ENCODE measurements at places on chromosomes 13 and 19. TPM values are rescaled to one million over a fixed set of nuclear protein-coding genes. Genes with fewer than 3 reads are reported as not detected.

- H3K36me3 ChIP-seq, result no peaks in the 10 kb centered on the region
- H3K4me3 ChIP-seq, result no peak overlapping the region
- no peaks in the 10 kb centered on the region for H3K27me3 ChIP-seq
- no peak for DNase-seq
- H3K4me1 ChIP-seq, result no peaks in the 10 kb centered on the region
Observed at GRCh38 chr13:73417012-73417615, 358.3 kb downstream of the KLF5 start.

The TMEM221 gene
- polyA plus RNA-seq, result not detected

DNA sequence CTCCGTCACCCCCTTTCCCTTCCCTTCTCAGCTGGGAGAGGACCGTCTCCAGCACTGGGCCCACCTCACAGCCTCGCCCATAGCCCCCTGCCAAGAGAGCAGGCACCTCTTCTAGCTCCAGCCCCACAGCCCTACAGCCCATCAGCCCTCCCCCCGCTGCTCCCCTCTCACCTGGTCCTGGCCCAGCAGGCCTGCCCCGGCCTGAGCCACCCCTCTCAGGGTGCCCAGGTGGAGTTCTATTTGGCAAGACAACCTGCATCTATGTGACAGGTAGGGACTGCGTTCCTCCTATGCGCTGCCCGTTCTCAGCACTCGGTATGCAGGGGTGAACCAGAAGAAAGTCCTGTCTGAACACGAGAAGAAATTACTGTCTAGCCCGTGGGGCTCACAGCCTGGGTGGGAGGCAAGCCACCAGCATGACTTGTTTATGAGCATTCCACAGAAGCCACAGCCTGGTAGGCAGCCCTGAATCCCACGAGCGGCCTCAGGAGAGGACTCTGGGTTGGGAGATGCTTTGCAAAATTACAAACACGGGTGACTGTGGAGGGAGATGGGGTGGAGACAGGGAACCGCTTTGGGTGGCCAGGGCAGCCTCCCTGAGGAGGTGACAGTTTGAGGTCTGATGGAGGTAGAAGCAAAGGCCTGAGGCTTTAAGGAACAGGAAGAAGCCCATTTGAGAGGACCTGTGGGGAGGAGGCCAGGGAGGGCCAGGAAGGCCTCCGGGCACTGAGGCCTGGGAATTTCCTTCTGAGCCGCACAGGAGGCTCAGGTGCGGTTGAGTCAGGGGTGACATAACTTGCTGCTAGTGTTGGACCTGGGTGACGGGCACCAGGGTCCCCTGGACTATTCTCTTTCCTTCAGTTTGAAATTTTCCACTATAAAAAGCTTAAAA is 1.2 kb upstream of the PLEKHF1 start:
- peaks cover 35% of the 10 kb centered on the region for H3K4me1 ChIP-seq
- peak overlapping the region; percentile 77 for H3K4me3 ChIP-seq
- peaks cover 12% of the 10 kb centered on the region for H3K36me3 ChIP-seq
- peaks cover 4% of the 10 kb centered on the region for H3K27me3 ChIP-seq
- no peak for DNase-seq

DNA sequence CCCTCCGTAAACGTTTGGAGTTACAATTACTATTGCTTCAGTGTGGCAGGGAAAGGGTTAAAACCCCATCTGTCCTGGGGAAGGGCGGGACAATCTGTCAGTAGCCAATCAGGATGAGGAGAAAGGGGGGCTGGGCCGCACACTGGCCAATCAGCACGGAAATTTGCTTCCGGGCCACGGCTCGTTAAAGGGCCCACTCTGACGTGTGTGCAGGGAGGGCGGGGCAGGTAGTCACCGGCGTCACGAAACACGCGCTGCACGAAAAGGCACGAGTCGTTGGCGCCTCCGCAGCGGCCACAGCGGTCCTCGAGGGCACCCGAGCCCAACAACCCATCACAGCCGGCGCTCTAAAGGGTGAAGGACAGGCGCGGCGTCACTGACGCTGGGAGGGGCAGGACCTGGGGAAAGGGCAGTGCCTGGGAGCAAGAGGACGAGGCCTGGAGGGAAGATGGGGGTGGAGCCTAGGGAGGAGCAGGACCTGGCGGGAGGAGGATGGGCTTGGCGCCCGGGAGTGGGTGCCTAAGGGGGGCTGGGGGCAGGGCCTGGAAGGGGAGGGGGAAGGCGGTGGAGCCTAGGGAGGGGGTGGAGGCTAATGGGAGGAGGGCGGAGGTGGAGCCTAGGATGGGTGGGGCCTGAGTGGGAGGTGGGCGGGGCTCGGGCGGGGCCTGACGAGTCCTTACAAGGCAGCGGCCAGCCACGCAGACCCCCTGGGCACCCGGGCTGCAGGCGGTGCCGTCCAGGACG is 4.9 kb downstream of the ADAMTSL5 start:
- H3K4me3 ChIP-seq, result peak overlapping the region; percentile 86
- H3K27me3 ChIP-seq, result peaks cover 6% of the 10 kb centered on the region
- no peaks in the 10 kb centered on the region for H3K36me3 ChIP-seq
- DNase-seq, result peak; percentile 91
- peaks cover 13% of the 10 kb centered on the region for H3K4me1 ChIP-seq

The REXO1 gene
- 4.5 TPM for polyA plus RNA-seq

DNA sequence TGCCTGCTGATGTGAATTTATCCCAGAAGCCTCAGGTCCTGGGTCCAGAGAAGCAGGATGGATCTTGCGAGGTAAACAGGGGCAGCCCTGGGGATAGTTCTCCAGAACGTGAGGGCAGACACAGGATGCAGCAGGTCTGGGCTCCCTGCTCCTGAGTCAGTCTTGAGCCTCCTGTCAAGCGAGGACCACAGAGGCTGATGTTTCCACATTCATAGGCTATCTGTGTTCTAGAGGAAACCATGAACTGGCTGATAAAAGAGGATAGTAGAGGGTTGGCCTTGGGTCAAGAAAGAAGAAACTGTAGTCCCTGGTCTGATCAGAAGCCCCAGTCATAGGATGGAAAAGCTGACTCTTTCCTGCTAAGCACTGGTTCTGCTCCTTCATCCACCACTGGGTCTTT is 2.2 kb downstream of the ZNF175 start:
- no peak for DNase-seq
- H3K27me3 ChIP-seq, result peaks cover 7% of the 10 kb centered on the region

The PCDH17 gene
- polyA plus RNA-seq, result not detected

- DNase-seq, result no peak
- H3K4me1 ChIP-seq, result peaks cover 41% of the 10 kb centered on the region
- peak overlapping the region; percentile 86 for H3K4me3 ChIP-seq
Observed at GRCh38 chr19:55601084-55601483, 996 bp downstream of the ZNF524 start.

DNA sequence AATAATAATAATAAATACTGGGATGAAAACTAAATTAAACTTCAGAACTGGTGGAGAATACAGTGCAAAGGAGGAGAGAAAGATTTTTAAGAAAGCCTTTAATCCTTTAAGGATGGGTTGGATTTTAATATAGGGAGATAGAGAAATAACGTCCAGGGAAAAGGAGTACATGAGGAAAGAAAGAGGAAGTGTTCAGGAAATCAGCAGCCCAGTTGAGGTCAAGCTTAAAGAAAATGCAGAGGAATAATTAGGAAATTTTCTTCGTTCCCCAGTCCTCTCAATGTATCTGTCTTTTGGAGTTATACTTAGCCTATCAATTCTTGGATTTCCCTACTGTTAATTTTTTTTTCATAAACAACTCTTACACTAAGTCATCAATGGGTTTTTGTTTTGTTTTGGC is 47.7 kb downstream of the INTS6 start:
- H3K4me1 ChIP-seq, result peaks cover 83% of the 10 kb centered on the region
- peak overlapping the region; percentile 0 for H3K4me3 ChIP-seq
- H3K36me3 ChIP-seq, result peaks cover 14% of the 10 kb centered on the region
- peak overlapping the region; percentile 3 for H3K27ac ChIP-seq

- no peak overlapping the region for H3K27ac ChIP-seq
- no peaks in the 10 kb centered on the region for H3K27me3 ChIP-seq
- no peak for DNase-seq
- no peaks in the 10 kb centered on the region for H3K36me3 ChIP-seq
- H3K4me3 ChIP-seq, result no peak overlapping the region
- no peaks in the 10 kb centered on the region for H3K4me1 ChIP-seq
Observed at GRCh38 chr19:10078329-10078728, 7.8 kb upstream of the SHFL start.

- H3K27me3 ChIP-seq, result no peaks in the 10 kb centered on the region
- DNase-seq, result no peak
- H3K4me1 ChIP-seq, result peaks cover 84% of the 10 kb centered on the region
- H3K4me3 ChIP-seq, result peak overlapping the region; percentile 33
Observed at GRCh38 chr13:40994581-40995230, 24.4 kb downstream of the ELF1 start.

DNA sequence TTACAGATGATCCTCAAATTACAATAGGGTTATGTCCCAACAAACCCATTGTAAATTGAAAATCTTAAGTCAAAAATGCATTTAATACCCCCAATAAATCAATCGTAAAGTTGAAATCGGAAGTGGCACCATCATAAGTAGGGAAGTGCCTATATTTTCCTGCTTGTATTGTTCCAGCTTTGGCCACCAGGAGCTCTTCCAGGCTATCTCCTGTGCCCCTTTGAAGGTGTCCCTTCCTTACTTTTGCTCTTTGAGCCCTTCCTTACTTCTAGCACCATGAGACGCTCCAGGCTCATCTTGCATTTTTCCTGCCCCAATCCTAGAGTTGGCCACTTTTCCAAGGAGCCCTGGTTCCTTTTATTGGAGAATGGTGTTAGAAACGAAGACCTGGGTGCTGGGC is 163.0 kb upstream of the TSC22D1 start:
- H3K4me1 ChIP-seq, result no peaks in the 10 kb centered on the region
- H3K4me3 ChIP-seq, result no peak overlapping the region
- H3K27me3 ChIP-seq, result peaks cover 5% of the 10 kb centered on the region
- no peak for DNase-seq

The TNNT1 gene
- not detected for polyA plus RNA-seq

The PLPPR3 gene
- polyA plus RNA-seq, result not detected

DNA sequence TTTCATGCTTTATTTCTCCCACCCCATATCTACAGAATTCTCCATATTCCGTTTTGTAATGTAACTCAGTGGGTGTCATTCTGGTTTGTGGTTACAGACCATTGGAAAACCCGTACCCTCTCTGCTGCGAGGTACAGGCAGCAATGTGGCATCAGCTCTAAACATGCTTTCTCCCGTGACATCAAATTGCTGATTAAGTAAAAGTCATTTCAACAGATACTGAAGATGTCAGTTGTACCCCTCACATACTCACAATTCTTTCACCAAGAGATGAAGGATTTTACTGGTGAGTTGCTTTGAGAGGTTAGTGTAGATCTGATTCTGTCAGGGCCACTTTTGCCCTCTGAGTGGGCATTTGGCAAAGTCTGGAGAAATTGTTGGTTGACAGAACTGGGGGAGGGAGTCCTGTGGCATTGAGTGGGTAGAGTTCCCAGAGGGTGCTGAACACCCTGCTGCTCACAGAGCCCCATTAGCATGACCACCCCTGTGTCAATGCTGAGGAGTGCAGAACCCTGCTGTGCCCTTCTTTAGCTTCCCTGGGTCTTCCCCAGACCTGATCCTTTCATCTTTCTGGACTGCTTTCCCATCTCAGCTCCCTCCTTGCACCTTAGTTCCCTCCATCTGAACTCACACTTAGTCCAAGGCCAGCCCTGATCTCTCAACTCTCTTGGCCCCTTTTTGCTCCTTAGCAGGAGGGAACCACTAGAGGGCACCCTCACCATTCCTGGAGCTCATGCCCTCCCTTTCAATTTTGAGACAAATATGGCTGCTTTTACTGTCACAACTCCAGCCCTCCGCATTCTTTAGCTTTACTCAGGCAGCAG is 39.9 kb upstream of the CEACAM8 start:
- H3K4me3 ChIP-seq, result no peak overlapping the region
- H3K36me3 ChIP-seq, result no peaks in the 10 kb centered on the region
- H3K27ac ChIP-seq, result no peak overlapping the region
- peak; percentile 5 for DNase-seq
- H3K4me1 ChIP-seq, result no peaks in the 10 kb centered on the region

The MEF2B gene
- not detected for polyA plus RNA-seq

The CSNK1A1L gene
- polyA plus RNA-seq, result not detected

DNA sequence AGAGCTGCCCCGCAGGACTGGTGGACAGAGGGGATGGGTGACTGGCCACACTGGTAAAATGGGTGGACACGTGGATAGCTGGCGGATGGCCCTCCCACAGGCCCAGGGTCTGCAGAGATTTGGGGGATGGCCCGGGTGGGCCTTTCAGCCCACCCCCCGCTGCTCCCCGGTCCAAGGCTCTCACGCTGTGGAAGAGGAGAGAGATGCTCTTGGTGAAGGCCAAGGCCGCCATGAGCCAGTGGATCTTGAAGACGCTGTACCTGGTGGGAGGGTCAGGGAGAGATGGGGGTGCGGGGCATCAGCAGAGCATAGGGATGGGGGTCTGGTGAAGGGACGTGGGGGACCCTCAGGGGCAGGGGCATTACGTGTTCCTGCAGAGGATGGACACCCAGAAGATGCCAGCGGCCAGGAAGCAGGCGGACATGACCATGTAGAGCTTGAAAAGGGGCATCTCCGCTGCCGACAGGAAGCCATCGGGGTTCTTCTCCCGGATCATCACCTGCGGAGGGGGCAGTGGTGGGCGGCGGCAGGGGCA is 4.5 kb downstream of the GPR108 start:
- H3K27ac ChIP-seq, result no peak overlapping the region
- H3K36me3 ChIP-seq, result peaks cover 19% of the 10 kb centered on the region
- no peak for DNase-seq
- H3K4me1 ChIP-seq, result peaks cover 17% of the 10 kb centered on the region

GRCh38 chr13:113422807-113423519 is 30.3 kb downstream of the ADPRHL1 start:
- no peak overlapping the region for H3K4me3 ChIP-seq
- H3K36me3 ChIP-seq, result no peaks in the 10 kb centered on the region
- H3K4me1 ChIP-seq, result no peaks in the 10 kb centered on the region
- no peak for DNase-seq

- no peaks in the 10 kb centered on the region for H3K4me1 ChIP-seq
- no peak for DNase-seq
- H3K4me3 ChIP-seq, result no peak overlapping the region
- H3K27ac ChIP-seq, result no peak overlapping the region
Observed at GRCh38 chr13:40540328-40541044, 126.0 kb downstream of the FOXO1 start.

The SYDE1 gene
- not detected for polyA plus RNA-seq

The VRK3 gene
- polyA plus RNA-seq, result 106 TPM

DNA sequence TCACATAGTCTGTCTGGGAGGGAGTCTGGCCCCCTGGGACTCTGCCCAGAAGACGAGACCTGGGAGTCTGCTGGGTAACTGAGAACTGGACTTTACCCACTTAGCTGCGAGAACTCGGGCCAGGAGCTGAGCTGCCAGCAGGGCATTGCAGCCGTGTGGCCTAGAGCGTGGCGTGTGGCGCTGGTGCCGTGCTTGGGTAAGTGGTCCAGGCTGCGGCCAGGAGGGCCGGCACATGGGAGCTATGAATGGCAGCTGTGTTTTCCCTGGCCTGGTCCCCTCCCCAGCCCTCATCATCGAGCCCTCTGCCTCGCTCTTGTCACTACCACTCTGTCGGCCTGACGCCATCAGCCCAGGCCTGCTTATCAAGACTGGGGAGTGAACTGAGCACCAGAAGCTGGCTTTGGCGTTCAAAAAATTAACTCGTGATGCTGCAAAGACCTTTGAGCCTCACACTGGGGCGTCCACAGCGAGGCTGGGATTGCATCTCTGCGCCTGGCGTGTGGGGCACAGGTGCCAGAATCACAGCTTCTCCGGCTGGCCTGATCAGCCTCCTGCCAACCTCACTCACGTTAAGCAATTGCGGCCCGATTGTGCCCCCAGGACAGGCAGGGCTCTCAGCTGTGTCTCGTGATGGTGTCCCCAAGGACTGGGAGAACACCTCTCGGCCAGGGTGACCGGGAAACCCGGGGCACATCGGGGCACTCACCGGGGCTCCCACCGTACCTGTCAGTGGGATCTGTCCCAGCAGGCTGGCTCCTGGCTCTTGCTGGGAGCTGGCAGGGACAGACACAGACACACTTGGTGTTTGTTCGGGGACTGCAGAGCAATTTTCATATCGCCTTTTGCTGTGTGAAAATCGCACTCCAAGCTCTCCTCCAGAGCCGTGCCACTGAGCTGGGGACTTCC is 85.9 kb downstream of the KDM4B start:
- H3K4me1 ChIP-seq, result peaks cover 4% of the 10 kb centered on the region
- H3K27me3 ChIP-seq, result peaks cover 2% of the 10 kb centered on the region
